Motor neuron (in vitro differentiated cells): ENCODE measurements at places on chromosomes 5 and 9.

GRCh38 chr5:150172145-150172544 lies 5.6 kb downstream of the CDX1 start:
- no peak for ATAC-seq

DNA sequence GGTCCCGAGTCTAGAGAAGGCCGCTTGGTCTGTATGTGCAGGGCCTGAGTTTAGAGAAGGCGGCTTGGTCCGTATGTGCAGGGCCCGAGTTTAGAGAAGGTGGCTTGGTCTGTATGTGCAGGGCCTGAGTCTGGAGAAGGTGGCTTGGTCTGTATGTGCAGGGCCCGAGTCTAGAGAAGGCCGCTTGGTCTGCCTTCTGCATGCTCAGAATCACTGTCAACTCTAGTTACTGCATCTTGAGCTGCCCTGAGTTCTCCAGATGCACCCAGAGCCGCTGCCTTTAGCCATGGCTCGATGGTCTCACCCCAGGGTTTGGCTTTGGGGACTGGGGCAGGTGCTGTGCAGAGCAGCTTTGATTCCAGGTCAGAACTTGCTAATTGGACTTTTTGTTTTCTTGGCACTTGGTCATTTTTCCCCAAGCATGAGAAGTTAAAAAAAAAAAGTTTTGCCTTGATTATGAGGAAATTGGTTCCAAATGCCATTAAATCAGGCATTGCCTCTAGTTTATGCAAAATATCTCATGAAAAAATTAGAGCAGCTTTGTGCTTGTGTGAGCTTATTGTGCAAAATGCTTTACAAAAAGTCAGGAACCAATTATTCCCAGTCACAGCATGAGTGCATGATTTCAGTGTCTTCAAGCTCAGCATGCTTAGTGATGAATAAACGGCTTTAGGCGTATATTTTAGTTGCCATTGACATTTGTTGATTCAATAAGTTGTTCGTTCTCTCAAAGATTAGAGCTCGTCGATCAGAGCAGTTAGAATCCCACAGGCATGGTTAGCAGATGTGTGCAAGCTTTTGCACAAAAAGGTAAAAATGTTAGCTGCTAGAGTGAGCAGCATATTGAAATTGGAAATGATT lies 25.4 kb upstream of the EXOC3 start:
- ATAC-seq = no peak

DNA sequence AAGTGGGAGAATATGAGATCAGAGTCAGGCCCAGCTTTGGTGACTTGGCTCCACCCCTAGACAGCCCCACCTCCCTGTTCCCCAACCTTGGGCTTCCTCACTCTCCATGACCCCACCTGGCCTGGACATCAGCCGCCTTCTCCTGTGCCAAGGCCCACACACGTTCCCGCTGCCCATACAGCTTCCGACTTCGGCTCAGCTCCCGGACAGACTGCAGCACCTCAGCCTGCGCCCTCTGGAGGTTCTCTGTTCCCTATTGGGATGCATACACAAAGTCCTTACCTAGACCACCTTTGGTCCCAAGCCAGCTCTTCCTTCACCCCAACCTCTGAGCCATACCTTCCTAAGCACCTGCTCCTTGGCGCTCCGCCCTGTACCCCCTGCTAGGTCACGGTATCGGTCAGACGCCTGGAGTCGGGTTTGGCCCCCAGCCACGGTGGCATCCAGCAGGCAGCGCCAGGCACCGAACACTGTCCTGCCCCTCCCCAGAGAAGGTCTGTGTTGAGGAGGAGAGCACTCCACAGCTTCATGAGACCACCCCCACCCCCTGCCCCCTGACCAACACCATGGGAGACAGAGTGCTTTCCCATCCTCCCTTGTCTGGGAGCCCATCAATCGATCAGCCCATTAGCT lies 2.0 kb downstream of the FCHSD1 start:
- ATAC-seq = no peak

- no peak for ATAC-seq
Measured at GRCh38 chr9:104748359-104749031, 1.0 kb downstream of the NIPSNAP3A start.

GRCh38 chr5:104977529-104977928 lies 1414.9 kb upstream of the NUDT12 start:
- peak; percentile 65 for ATAC-seq

DNA sequence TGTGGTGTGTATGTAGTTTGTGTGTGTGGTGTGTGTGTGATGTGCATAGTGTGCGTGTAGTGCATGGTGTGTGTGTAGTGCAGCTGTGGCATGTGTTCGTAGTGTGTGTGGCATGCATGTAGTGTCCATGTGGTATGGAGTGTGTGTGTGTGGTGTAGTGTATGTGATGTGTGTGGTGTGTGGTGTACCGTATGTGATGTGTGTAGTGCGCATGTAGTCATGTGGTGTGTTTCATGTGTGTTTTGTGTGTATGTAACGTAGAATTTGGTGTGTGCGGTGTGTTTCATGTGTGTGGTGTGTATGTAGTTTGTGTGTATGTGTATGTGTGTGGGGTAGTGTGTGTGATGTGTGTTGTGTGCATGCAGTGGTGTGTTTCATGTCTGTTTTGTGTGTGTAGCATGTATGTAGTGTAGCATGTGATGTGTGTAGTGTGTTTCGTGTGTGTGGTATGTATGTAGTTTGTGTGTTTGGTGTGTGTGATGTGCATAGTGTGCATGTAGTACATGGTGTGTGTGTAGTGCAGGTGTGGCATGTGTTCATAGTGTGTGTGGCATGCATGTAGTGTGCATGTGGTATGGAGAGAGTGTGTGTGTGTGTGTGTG lies 40.7 kb downstream of the SYK start:
- no peak for ATAC-seq
